Fibroblast of skin of scalp (primary cell): ENCODE measurements at places on chromosomes 3 and 15.

- no peak for DNase-seq
Measured at GRCh38 chr15:89058876-89059405, 29.3 kb upstream of the ABHD2 start.

DNA sequence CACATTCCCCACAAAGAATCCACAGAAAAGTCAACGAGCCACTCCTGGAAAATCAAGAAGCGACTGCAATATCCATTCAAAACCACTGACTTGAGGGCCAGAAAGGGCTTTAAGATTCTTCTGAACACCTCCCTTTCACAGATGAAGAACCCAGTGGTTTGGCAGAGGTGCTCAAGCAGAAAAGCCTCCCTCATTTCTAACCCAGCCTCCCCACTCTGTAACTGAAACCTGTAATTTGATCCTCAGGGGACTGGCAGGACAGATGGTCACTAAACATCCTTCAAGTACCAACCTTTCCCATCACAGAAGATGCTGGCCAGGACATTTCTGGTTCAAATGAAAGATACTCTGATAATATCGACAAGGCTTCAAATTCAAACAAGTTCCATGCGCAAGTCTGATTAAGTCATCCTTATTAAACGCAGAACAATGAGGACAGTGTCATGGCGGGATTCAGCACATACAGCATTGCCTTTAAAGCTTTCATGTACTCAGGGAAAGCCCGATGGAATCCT, 5.5 kb downstream of the SEMA5B start:
- no peak for DNase-seq

DNA sequence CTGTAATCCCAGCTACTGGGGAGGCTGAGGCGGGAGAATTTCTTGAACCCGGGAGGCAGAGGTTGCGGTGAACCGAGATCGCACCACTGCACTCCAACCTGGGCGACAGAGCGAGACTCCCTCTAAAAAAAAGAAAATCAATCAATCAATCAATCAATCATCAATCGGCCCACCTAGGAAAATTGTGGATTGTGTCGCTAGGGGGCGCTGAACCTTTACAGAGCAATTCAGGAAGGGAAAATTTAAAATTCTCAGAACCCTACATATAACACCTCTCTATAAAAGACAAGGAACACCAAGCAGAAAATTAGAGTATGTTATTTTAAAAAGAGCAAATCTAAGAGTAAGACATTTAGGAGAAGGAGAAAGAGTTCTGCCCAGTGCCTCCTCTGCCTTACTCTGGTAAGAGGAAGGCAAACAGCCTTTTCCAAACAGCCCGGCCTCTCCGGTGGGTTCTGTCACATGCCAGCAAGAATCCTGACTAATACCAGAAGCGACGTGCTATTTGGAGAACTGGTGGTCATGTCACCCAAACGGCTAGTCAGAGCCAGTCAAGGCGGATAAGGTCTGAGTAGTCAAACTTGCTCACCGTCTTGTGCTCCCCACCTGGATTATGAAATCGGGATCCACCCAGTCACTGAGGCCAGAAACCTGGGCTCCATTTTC, 22.3 kb upstream of the SMCO1 start:
- peak; percentile 8 for DNase-seq

GRCh38 chr15:31508656-31509055, 182.0 kb downstream of the KLF13 start:
- DNase-seq, result no peak

DNA sequence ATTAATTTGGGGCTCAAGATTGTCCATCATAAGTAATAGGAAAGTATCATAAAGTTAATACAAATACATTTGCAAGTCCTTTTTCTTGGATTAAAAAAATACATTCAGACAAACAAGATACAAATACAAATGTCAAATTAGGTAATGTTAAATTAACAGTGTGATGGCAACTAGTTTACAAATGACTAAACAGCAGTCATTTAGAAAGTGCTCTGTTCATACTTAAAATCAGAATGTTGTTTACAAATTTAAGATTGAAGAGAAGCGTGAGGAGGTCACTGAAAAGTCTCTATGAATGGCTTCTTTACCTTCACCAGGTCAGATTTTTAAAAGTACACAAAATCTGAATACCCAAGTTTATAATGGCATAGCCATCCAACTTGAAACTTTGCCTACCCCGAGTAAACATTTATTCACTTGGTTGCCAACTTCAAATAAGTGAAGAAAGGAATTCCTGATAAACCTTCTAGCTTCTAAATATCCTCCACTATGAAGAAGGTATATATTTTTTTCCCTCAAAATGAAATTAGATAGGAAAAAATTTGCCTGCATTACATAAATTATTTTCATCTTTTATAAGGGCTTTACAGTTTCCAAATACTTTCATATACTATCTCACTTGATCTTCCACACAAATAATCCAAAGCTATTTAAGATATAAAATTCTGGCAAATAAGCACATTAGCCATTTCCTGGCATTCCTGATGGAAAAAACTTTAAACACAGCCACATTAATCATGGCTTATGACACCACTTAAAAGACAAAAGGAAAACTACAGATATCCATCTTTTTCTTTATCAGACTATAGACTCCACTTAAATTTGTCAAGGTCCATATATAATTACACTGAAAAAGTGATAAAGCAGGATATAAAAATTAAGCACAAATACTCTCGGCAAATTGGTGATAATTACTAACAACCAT, 11.5 kb upstream of the NEK10 start:
- no peak for DNase-seq

DNA sequence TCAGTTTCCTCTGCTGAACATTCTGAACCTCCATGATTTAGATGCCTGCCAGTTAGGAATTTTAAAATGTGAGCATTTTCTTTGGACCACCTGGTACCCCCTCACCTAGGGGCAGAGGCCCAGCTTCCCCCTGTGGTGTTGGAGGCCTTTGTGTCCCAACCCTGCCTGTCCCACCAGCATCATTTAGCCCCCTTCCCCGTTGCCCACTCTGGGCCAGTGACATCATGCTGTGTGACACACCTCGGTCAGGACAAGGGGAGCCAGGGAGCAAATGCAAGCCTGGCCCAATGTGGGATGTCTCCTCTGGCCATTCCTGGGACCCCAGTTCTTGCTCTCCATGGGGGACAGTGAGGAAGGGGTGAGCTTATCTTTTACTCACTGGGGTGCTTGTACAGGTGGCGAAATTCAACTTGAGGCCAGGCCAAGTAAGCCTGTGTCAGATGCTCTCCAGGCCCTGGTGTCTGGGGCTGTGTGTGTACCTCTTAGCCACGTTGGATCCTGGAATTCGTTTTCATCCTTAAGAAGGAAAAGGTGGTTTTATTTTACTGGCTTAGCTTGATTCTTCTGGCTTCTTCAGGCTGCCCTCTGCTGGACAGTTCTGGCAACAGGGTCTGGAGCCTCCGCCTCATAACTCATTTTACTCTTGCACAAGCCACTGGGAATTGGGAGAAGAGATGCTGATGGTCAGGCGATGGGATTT, 49.7 kb upstream of the MYZAP start:
- peak; percentile 70 for DNase-seq

- DNase-seq, result peak; percentile 99
Measured at GRCh38 chr3:8443829-8444791, 57.5 kb upstream of the LMCD1 start.

GRCh38 chr3:70603103-70603502, 290.7 kb upstream of the MDFIC2 start:
- no peak for DNase-seq

GRCh38 chr3:110650741-110651140, 420.9 kb upstream of the NECTIN3 start:
- DNase-seq, result no peak

DNA sequence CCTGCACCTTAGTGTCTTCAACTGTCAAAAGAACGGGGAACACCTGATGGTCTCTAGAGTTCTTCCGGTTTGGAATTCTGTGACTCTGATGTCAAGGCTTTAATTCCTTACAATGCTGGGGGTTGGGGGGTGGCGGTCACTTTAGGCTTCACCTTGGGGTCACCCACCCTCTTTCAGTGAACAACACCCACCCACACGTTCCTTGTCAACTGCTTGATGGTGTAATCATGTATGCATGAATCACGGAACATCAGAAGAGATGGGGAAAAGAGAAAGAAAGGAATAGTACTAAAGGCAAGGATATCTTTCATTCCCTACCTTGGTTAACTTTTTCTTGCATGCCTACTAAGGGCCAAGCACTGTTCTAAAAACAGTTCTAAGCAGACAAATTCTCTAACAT, 7.3 kb upstream of the UBE2E1 start:
- no peak for DNase-seq

DNA sequence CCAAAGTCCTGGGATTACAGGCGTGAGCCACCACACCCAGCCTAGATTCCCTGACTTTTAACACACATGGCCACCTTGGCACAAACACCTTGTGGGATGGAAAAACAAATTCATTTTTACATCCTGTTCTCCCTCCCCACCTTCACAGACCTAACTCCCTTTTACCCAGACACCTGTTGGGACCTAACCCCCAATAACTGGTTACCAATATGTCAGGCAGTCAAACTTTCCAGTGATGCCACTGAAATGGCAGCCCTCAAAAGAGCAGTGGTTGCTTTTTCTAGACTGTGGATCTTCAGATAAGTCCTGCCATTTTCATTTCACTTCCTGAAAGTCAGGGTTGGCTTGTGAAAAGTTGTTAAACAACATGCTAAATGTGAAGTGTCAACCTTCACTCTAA, 34.9 kb downstream of the SIN3A start:
- no peak for DNase-seq

GRCh38 chr3:146914409-146914808, 309.3 kb upstream of the PLSCR5 start:
- DNase-seq, result no peak

GRCh38 chr15:89502867-89503595, 6.6 kb upstream of the RHCG start:
- no peak for DNase-seq

- DNase-seq, result peak; percentile 35
Measured at GRCh38 chr3:160754371-160754854, 1.6 kb upstream of the PPM1L start.

DNA sequence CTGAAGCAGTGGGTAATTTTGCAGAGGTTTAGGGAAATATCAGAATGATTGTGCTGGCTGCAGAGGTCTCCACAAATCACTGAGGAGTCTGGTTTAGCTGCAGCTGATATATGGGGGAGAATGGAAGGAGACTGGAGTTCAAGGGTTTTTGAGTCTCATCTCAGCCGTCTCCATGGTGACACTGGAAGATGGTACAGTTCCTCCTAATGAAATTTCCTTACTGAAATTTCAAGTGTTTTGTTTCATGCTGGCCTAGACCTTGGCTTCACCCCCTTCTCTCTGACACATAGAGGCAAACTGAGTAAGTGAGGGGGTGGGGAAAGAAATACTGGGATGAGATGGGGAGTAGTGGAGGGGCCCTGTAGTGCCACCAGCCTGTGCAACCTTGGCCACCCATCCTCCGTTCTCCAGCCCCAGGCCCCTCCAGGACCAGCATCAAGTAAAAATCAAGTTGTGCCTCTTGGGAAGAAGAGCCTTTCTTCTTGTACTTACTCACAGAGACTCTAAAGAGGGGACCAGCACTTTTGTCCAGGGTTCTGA, 17.8 kb upstream of the MORF4L1 start:
- DNase-seq, result peak; percentile 24

DNA sequence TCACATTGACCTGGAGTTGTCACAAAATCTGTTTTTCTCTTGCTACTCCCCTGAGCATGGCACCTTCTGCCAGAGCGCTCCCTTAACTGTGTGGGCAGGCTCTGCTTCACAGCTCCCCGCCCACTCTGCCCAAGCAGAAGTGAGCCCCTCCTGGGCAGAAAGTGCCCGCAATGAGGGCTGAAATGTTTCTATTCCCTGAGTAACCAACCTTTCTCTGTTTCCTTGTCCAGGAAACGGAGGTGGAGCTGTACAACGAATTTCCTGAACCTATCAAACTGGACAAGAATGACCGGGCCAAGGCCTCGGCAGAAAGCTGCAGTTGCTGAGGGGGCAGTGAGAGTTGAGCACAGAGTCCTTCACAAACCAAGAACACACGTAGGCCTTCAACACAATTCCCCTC, 66.3 kb upstream of the ACAD9 start:
- DNase-seq, result no peak
